Astrocyte (in vitro differentiated cells and primary cell): ENCODE measurements at places on chromosomes 7 and 10. TPM values are rescaled to one million over a fixed set of nuclear protein-coding genes. Genes with fewer than 3 reads are reported as not detected.
A peak's percentile ranks its signal among the peaks of the same experiment; 100 is the strongest.

CAMK1D gene
- 23.6 and 27.4 TPM in 2 replicates for total RNA-seq

GRCh38 chr7:116672596-116673456 lies 830 bp downstream of the MET start:
- H3K4me1 ChIP-seq, result peaks cover 9% of the 10 kb centered on the region
- peak overlapping the region; percentile 88 for H3K27ac ChIP-seq
- no peaks in the 10 kb centered on the region for H3K27me3 ChIP-seq

R3HCC1L gene
- total RNA-seq, result 18.3 and 19.9 TPM in 2 replicates

- peaks cover 41% of the 10 kb centered on the region for H3K36me3 ChIP-seq
- H3K4me1 ChIP-seq, result peaks cover 11% of the 10 kb centered on the region
- H3K27ac ChIP-seq, result no peak overlapping the region
- H3K27me3 ChIP-seq, result no peaks in the 10 kb centered on the region
- no peak for DNase-seq
- no peak overlapping the region for H3K4me3 ChIP-seq
Measured at GRCh38 chr7:103299660-103300059, 2.4 kb downstream of the PMPCB start.

- H3K4me1 ChIP-seq, result no peaks in the 10 kb centered on the region
- H3K4me3 ChIP-seq, result no peak overlapping the region
- H3K36me3 ChIP-seq, result no peaks in the 10 kb centered on the region
- DNase-seq, result no peak
- H3K27ac ChIP-seq, result no peak overlapping the region
Measured at GRCh38 chr7:156074084-156074483, 261.8 kb upstream of the SHH start.

DNA sequence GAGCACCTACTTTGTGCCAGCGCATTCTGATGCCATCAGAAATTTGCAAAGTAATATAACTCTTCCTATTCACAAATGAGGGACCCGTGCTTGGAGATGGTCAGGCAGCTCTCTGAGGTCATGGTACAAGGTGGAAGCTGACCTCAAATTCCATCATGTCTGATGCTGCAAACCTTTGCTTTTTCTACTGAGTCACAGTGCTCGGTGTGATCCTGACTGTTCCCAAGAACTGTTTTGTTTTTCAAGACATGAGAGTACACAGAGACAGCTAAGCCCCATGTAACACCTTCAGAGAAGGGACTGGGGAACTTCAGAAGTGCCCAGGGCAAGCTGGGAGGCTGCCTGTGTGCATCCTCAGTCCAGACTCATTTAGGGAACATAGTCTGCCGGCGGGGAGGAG lies 111.3 kb downstream of the FRMD4A start:
- no peaks in the 10 kb centered on the region for H3K36me3 ChIP-seq
- peak; percentile 67 for DNase-seq
- H3K4me1 ChIP-seq, result peaks cover 17% of the 10 kb centered on the region
- H3K4me3 ChIP-seq, result no peak overlapping the region
- peak overlapping the region; percentile 61 for H3K27ac ChIP-seq

FZD1 gene
- total RNA-seq, result 5.4 and 6.8 TPM in 2 replicates

ST8SIA6 gene
- 0.12 TPM in 1 of 2 replicates, not detected in the other for total RNA-seq

ABCC2 gene
- total RNA-seq, result 0.31 and 0.59 TPM in 2 replicates

GRCh38 chr7:85164376-85164775 lies 22.5 kb downstream of the SEMA3D start:
- no peaks in the 10 kb centered on the region for H3K27me3 ChIP-seq
- H3K4me3 ChIP-seq, result no peak overlapping the region
- DNase-seq, result no peak
- no peaks in the 10 kb centered on the region for H3K36me3 ChIP-seq
- no peak overlapping the region for H3K27ac ChIP-seq

DNA sequence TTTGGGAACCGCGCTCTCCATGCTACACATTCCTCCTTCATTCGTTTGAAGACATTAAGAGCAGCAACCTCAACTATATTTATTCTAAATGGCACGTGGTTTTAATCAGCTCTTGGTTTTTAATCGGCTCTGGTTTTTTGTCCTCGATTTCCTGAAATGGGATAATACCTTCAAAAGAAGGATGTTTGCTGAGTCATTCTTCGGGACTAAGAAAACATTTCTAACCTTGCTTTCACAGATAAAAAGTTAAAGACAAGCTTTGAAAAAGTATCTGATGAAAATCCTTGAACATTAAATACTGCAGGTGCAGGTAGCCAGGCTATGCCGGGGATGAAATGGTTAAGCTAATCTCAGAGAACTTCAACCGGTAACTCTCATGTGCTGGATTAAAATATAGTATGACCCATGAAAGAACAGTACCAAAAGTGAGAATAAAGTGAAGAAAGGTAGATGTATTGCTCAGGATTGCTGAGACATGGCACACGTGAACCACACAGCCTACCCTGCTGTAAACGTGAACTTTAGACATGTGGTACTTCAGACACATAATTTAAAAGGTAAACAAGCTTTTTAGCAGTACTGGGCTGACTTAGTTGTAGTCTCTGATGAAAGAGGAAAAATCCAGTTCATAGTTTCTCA lies 89.1 kb downstream of the PTPRN2 start:
- no peaks in the 10 kb centered on the region for H3K36me3 ChIP-seq
- H3K4me3 ChIP-seq, result no peak overlapping the region
- no peaks in the 10 kb centered on the region for H3K27me3 ChIP-seq

- H3K27ac ChIP-seq, result no peak overlapping the region
- H3K36me3 ChIP-seq, result no peaks in the 10 kb centered on the region
- H3K4me3 ChIP-seq, result no peak overlapping the region
- DNase-seq, result no peak
- H3K4me1 ChIP-seq, result no peaks in the 10 kb centered on the region
Measured at GRCh38 chr7:10122551-10123100, 851.0 kb upstream of the PHF14 start.

NME8 gene
- not detected in 2 replicates for total RNA-seq

DNA sequence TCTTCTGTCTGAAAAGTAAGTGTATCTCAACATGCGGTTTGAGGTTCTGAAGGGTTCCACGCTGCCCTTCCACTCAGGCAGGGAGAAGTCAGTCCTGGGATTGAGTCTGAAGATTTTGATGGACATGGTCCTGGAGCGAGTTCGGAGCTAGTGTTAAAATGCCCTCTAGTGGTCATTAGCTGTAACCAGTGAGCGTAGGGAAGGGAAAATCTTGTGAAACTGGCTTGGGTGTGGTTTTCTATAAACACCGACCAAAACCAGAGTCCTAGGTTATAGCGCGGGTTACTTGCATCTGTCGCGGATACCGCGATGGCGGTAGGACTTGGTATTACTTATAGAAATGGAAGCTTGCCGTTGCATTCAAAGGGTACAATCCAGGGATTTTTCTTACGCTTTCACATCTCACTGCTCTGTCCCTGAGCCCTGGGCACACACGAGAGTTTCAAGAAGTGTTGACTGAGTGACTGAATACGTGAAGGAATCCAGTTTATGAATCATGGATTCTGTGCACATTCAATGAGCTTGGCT lies 348.2 kb upstream of the C7orf33 start:
- peak overlapping the region; percentile 9 for H3K4me3 ChIP-seq
- H3K4me1 ChIP-seq, result no peaks in the 10 kb centered on the region
- H3K27me3 ChIP-seq, result no peaks in the 10 kb centered on the region
- DNase-seq, result peak; percentile 2
- H3K36me3 ChIP-seq, result no peaks in the 10 kb centered on the region

AKR1C4 gene
- not detected in 2 replicates for total RNA-seq

DNA sequence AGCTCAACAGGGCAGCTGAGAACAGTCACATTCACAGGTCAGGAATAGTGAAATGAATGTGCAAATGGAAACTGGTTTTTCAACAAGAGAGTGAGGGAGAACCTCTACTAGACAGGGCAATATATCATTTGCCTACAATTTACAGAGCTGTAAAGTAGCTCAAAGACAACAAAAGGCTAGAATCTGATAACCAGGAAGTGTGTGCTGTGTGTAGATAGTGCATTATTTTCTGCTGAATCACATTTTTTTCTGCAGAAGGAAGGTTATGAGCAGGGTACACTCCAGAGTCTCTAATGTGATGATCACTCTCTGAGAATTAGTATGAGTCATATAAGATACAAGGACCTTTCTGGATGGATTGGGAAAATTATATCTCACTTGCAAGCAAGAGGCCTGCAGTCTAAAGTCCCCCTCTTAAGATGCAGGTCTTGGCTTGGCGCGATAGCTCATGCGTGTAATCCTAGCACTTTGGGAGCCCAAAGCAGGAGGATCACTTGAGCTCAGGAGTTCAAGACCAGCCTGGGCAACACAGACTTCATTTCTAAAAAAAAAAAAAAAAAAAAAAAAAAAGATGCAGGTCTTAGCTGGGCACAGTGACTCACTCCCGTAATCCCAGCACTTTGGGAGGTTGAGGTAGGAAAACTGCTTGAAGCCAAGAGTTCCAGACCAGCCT lies 59.9 kb upstream of the COBL start:
- H3K36me3 ChIP-seq, result no peaks in the 10 kb centered on the region
- no peak overlapping the region for H3K4me3 ChIP-seq
- H3K27ac ChIP-seq, result no peak overlapping the region
- H3K27me3 ChIP-seq, result no peaks in the 10 kb centered on the region

ITGB8 gene
- 10.8 and 11.1 TPM in 2 replicates for total RNA-seq

GRCh38 chr7:96033009-96033598 lies 260.8 kb downstream of the DYNC1I1 start:
- H3K4me1 ChIP-seq, result no peaks in the 10 kb centered on the region
- H3K27ac ChIP-seq, result no peak overlapping the region
- no peak overlapping the region for H3K4me3 ChIP-seq
- H3K36me3 ChIP-seq, result no peaks in the 10 kb centered on the region
- no peaks in the 10 kb centered on the region for H3K27me3 ChIP-seq

DNA sequence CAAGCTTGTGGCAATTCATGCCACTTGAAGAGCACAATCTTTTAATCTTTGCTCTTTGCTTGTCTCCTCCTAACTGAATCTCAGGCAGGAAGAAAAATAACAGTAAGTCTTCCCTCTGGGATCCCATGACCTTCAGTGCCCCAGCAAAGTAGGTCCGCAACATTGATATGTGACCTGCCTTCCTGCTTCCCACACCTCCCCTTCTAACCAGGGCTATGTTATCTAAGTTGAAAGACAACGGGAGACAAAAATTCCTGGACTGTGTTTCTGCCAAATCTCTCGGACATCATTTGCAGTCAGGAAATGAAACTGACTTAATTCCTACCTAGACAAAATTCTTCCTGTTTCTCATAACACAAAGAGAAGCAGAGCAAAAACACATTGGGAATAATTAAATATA lies 53.8 kb downstream of the C10orf90 start:
- no peaks in the 10 kb centered on the region for H3K27me3 ChIP-seq
- H3K4me1 ChIP-seq, result peaks cover 6% of the 10 kb centered on the region
- no peak for DNase-seq
- no peaks in the 10 kb centered on the region for H3K36me3 ChIP-seq

GRCh38 chr10:11631890-11632587 lies 20.6 kb upstream of the USP6NL start:
- H3K4me1 ChIP-seq, result no peaks in the 10 kb centered on the region
- no peak for DNase-seq
- no peak overlapping the region for H3K4me3 ChIP-seq
- H3K36me3 ChIP-seq, result no peaks in the 10 kb centered on the region
- no peaks in the 10 kb centered on the region for H3K27me3 ChIP-seq

GRCh38 chr10:60957667-60958221 lies 13.8 kb upstream of the RHOBTB1 start:
- H3K36me3 ChIP-seq, result no peaks in the 10 kb centered on the region
- H3K27ac ChIP-seq, result no peak overlapping the region
- no peak overlapping the region for H3K4me3 ChIP-seq
- H3K4me1 ChIP-seq, result peaks cover 22% of the 10 kb centered on the region
- no peak for DNase-seq

COL28A1 gene
- total RNA-seq, result 0.11 TPM in 1 of 2 replicates, not detected in the other

MCM10 gene
- 1.5 and 1.9 TPM in 2 replicates for total RNA-seq

MGMT gene
- 9.5 and 11.6 TPM in 2 replicates for total RNA-seq

CYP2C19 gene
- total RNA-seq, result not detected in 2 replicates

DNA sequence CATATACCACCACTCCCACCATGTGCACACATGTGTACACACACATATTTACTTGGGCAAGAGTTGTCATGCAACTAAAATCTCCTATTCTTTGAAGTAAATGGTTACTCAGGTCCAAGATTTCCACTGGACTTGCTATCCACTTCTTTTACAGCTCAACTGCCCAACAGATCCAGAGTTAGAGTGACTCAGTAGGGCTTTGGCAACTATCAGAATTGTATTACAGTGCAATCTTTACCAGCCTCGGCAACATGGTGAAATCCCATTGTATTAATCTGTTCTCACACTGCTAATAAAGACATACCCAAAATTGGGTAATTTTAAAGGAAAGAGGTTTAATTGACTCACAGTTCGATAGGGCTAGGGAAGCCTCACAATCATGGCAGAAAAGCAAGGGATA lies 51.9 kb upstream of the ABLIM1 start:
- H3K27me3 ChIP-seq, result no peaks in the 10 kb centered on the region
- DNase-seq, result peak; percentile 40
- no peak overlapping the region for H3K27ac ChIP-seq
- no peak overlapping the region for H3K4me3 ChIP-seq
- peaks cover 37% of the 10 kb centered on the region for H3K4me1 ChIP-seq

THSD7A gene
- total RNA-seq, result 1.4 and 3.5 TPM in 2 replicates

- no peak overlapping the region for H3K27ac ChIP-seq
- no peaks in the 10 kb centered on the region for H3K36me3 ChIP-seq
- no peak overlapping the region for H3K4me3 ChIP-seq
Measured at GRCh38 chr10:44439239-44439957, 54.5 kb upstream of the CXCL12 start.

DNA sequence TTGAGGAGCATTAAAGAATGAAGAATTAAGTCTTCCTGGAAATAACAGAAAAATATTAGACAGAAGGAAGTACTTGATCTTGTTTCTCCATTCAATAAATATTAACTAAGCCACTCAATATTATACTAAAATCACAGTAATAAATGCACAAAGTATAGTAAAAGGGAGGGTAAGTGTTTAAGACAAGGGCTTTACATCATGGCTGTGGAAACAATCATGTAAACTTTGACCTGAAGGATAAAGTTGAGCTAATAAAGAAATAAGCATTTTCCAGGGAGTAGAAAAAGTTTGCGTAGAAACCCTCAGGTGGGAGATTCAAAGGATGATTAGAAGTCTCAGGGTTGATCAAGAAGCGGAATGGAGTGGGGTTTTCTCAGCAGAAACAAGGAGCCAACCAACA lies 78.2 kb downstream of the SEMA3C start:
- H3K27ac ChIP-seq, result no peak overlapping the region

DNA sequence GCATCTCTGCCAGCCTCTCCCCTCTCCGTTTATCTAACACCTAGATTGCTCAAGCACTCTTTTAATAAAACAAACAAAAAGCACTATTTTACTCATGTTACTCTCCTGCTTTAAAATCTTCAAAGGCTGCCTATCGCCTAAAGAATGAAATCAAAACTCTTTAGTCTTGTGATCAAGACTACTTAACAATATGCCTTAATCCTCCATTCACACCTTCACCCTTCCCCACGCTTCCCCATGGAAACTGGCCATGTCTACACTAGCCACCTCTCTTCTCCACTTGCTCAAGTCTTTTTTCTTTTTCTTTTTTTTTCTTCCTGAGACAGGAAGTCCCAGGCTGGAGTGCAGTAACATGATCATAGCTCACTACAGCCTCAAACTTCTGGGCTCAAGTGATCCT lies 47.8 kb upstream of the TMEM213 start:
- no peak overlapping the region for H3K4me3 ChIP-seq
- no peaks in the 10 kb centered on the region for H3K27me3 ChIP-seq
- no peaks in the 10 kb centered on the region for H3K4me1 ChIP-seq
- H3K36me3 ChIP-seq, result no peaks in the 10 kb centered on the region
- no peak for DNase-seq
- H3K27ac ChIP-seq, result no peak overlapping the region

PAX2 gene
- total RNA-seq, result 0.23 and 0.60 TPM in 2 replicates

- no peaks in the 10 kb centered on the region for H3K4me1 ChIP-seq
- no peak overlapping the region for H3K4me3 ChIP-seq
- no peaks in the 10 kb centered on the region for H3K27me3 ChIP-seq
- H3K27ac ChIP-seq, result no peak overlapping the region
- no peaks in the 10 kb centered on the region for H3K36me3 ChIP-seq
Measured at GRCh38 chr10:1270490-1270889, 214.3 kb downstream of the WDR37 start.
